Uterine smooth muscle cell (primary cell): ENCODE measurements at places on chromosomes 3 and 15. TPM values are rescaled to one million over a fixed set of nuclear protein-coding genes. Genes with fewer than 3 reads are reported as not detected.

The GOLGA6L7 gene
- not detected in 2 replicates for total RNA-seq

The NR1D2 gene
- 71.4 and 73.4 TPM in 2 replicates for total RNA-seq

The ETV5 gene
- 58.0 and 59.5 TPM in 2 replicates for total RNA-seq

The RTP1 gene
- not detected in 2 replicates for total RNA-seq

The PRICKLE2 gene
- total RNA-seq: 12.8 and 28.5 TPM in 2 replicates

The PPM1M gene
- total RNA-seq: 16.6 and 33.1 TPM in 2 replicates

The GOLGA8G gene
- total RNA-seq: not detected in 2 replicates

The COX5A gene
- 34.6 and 45.7 TPM in 2 replicates for total RNA-seq

The ADAM10 gene
- 124 and 144 TPM in 2 replicates for total RNA-seq

The SMAD6 gene
- 11.0 and 11.3 TPM in 2 replicates for total RNA-seq

The TNNC1 gene
- total RNA-seq: 0.33 TPM in 1 of 2 replicates, not detected in the other

The IL17RB gene
- total RNA-seq: 0.11 and 0.12 TPM in 2 replicates

The RYR3 gene
- not detected in 2 replicates for total RNA-seq
